Activated naive CD8-positive, alpha-beta T cell treated with anti-CD3 and anti-CD28 coated beads, Interleukin-2, amount 10 ng/mL, durations not matched to agents 7 days and 5 days (primary cell): ENCODE measurements at places on chromosomes 13 and 19. TPM values are rescaled to one million over a fixed set of nuclear protein-coding genes. Genes with fewer than 3 reads are reported as not detected.

GRCh38 chr19:43464134-43464775 lies 1.2 kb downstream of the LYPD3 start:
- H3K4me3 ChIP-seq = peak overlapping the region; percentile 82
- no peaks in the 10 kb centered on the region for H3K27me3 ChIP-seq

MAST1 gene
- 1.8 TPM for total RNA-seq

DNA sequence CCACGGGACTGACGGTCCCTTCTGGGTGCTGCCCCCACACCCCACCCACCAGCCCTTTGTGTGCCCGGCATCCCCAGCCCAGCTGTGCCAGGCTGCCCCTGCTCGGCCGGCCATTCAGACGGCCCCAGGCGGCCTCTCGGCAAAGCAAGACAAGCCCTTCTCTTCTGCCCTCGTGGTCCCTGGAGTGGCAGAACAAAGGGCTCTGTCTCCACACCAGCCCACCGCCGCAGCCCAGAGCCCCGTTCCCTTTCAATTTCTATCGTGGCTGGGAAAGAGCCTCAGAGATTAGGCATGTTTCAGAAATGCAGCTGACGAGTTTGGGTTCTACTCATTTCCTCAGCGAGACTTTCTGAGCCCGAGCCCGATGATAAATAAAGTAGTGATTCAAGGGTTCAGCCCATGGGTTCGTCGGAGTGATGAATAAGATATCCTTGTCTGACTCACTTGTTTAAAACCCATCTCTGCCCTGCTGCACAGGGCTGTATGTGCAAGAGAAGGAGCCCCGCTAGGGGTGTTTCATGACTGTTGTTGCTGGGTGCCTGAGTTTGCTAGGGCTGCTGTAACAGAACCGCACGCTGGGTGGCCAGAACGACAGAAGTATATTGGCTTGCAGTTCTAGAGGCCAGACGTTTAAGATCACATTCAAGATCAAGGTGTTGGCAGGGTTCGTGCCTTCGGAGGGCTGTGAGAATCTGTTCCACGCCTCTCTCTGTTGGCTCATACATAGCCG lies 4.3 kb downstream of the MYO9B start:
- no peaks in the 10 kb centered on the region for H3K27me3 ChIP-seq
- peak overlapping the region; percentile 70 for H3K4me3 ChIP-seq
- peak overlapping the region; percentile 72 for H3K27ac ChIP-seq
- peaks cover 15% of the 10 kb centered on the region for H3K36me3 ChIP-seq
- DNase-seq = peak; percentile 51

DNA sequence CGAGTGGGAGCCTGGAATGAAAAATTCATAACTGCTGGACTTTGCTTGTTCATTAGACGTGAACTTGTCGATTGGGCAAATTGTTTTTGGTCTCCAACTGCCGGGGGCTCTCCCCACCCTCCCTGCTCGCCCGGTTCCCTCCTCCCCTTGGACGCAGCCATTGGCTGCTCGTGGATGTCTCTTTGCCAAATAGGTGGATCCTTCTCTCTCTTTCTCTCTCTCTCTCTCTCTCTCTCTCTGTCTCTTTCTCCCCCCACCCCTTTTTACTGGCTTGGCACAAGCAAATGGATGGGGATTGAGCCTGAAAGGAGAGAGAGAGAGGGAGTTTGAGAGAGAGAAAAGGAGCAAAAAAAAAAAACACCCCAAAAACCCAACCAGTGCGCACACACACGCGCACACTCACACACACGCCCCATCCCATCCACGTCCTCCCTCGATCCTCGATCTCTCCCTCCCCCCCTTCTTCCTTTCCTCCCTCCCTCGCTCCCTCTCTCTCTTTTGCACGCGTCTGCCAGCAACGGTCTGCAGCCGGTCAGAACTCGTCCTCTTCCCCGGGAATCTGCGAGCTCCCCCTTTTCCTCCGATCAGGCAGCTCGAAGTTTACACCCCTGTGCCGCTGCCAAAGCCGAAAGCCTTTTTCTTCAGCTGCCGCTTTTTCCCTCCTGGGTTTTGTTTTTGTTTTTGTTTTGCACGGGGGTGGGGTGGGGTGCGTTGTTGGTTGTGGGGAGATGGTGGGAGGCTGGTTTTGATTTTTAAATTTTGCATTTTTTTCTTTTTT lies 27.8 kb downstream of the NFIX start:
- peaks cover 12% of the 10 kb centered on the region for H3K4me1 ChIP-seq
- H3K4me3 ChIP-seq = peak overlapping the region; percentile 81
- DNase-seq = no peak
- H3K36me3 ChIP-seq = no peaks in the 10 kb centered on the region
- peaks cover 36% of the 10 kb centered on the region for H3K27me3 ChIP-seq

PSG4 gene
- not detected for total RNA-seq

NLRP12 gene
- total RNA-seq = not detected

IGLON5 gene
- 0.11 TPM for total RNA-seq

BRME1 gene
- 5.5 TPM for total RNA-seq

GRCh38 chr13:32254916-32255723 lies 60.0 kb downstream of the ZAR1L start:
- H3K27ac ChIP-seq = no peak overlapping the region
- DNase-seq = no peak
- no peaks in the 10 kb centered on the region for H3K4me1 ChIP-seq
- no peaks in the 10 kb centered on the region for H3K36me3 ChIP-seq

FBXW9 gene
- 4.9 TPM for total RNA-seq

ZNF430 gene
- total RNA-seq = 35.0 TPM

ATP8A2 gene
- total RNA-seq = 1.4 TPM

ZNF442 gene
- total RNA-seq = 2.6 TPM

DNA sequence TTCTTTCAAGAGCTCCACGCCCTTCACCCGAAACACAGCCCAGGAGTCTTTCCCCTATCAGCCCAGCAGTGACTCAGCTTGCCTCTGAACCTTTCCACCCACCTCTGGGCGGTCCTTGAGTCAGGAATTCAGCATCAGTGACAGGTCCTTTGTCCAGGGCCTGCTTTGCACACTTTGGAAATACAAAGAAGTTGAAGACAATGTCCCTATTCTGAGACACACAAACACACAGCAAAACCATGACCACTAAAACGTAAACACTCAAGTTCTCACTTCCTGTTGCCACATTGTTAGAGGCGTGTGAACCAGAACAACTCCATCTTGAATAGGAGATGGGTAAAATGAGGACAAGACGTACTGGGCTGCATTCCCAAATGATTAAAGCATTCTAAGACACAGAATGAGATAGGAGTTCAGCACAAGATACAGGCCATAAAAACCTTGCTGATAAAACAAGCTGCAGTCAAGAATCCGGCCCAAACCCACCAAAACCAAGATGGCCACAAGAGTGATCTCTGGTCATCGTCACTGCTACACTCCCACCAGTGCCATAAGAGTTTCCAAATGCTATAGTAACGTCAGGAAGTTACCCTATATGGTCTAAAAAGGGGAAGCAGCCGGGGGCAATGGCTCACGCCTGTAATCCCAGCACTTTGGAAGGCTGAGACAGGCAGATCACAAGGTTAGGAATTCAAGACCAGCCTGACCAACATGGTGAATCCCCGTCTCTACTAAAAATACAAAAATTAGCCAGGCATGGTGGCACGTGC lies 49.2 kb upstream of the ATP12A start:
- H3K27me3 ChIP-seq = no peaks in the 10 kb centered on the region
- peak overlapping the region; percentile 67 for H3K27ac ChIP-seq
- peaks cover 2% of the 10 kb centered on the region for H3K36me3 ChIP-seq
- H3K4me3 ChIP-seq = no peak overlapping the region
- peaks cover 19% of the 10 kb centered on the region for H3K4me1 ChIP-seq

ALOX5AP gene
- total RNA-seq = 63.3 TPM

DNA sequence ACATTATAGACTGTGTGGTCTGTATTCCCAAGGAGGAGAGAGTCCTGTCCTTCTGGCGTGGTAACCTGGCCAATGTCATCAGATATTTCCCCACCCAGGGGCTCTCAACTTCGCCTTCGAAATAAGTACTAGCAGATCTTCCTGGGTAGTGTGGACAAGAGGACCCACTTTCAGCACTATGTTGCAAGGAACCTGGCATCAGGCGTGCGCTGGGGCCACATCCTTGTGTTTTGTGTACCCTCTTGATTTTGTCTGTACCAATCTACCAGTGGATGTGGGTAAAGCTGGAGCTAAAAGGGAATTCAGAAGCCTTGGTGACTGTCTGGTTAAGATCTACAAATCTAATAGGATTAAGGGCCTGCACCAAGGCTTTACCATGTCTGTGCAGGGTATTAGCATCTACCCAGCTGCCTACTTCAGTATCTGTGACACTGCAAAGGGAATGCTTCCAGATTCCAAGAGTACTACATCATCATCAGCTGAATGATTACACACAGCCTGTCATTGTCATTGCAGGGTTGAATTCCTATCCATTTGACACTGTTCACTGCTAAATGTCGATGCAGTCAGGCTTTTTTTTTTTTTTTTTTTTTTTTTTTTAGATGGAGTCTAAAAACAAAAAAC lies 148.0 kb downstream of the PRR20E start:
- H3K27ac ChIP-seq = no peak overlapping the region
- no peaks in the 10 kb centered on the region for H3K27me3 ChIP-seq
- no peak overlapping the region for H3K4me3 ChIP-seq
- DNase-seq = no peak
